ENCODE measurements at places on chromosomes 7 and 10.

- DNase-seq, result no peak
Observed at GRCh38 chr7:135427166-135427565, 82.7 kb downstream of the CNOT4 start.

DNA sequence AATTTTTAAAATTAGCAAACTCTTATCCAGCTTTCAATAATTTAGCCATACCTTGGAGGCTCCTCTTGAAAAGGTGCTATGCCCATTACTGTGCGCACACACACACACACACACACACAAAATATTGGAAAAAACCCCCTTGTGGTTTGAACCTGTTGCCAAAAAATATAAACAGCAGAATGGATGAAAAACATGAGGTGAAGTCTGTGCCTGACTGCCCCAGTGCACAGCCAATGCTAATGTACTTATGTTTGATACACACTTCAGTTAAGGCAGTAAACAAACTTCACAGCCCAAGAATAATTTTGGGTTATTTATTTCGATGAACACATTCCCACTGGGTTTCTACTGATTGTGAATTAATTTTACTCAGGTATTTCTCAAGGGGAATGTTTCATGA is 113.2 kb upstream of the SEM1 start:
- no peak for DNase-seq

GRCh38 chr7:39745320-39745719 is 121.9 kb downstream of the RALA start:
- no peak for DNase-seq

DNA sequence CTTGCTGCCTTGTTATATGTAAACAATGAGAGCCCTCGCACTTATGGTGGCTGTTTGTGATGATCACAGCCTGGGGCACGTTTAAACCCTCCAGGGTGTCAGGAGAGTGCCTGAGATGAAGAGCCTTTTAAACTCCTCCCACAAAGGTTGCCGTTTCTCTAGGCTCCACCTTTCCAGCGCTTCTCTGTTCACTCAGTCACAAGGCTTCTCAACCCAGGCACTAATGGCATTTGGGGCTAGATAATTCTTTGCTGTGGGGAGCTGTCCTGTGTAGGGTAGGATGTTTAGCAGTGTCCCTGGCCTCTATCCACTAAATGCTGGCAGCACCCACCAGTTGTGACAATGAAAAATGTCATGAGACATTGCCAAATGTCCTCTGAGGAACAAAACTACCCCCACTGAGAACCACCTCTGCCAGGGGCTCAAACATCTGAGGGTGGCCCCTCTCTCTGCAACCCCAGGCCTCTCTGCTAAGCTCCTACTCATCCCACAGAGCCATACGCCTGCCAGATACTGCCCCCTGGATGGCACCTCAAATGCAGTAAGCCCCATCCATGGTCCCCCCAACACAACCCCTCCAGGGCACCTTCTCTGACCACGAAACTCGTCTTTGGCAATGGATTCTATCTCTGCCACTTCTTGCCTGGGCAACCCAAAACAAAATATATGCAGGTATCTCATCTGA is 144.3 kb upstream of the ZMIZ1 start:
- DNase-seq, result no peak

DNA sequence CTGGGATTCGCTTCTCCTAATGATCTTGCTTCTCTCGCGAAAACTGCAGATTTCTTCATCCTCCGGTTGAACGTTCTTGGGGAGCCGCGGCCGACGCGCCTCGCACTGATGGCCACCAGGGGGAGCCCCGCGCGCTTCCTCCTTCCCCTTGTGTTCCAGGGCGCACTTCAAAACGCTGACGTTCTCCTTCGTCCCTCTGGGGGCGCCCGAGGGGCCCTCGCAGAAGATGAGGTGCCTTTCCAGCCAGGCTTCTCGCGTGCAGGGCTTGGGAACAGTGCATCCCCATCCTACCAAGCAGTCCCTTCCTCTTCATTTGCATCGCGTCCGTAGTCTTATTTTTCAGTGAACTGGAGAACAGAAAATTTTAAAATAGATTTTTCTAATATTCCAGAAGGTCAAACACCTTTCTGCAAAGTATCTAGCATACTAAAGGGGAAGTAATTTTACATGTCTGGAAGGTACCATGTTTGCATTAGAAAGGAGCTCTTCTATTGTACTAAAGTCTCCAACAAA is 22.5 kb downstream of the GSTO2 start:
- DNase-seq, result no peak

Measured in cortex of kidney (tissue), 1 donor.